Activated naive CD8-positive, alpha-beta T cell treated with anti-CD3 and anti-CD28 coated beads for 36 hours (primary cell): ENCODE measurements at places on chromosomes 5 and 9.
A peak's percentile ranks its signal among the peaks of the same experiment; 100 is the strongest.

GRCh38 chr5:177384134-177384533 lies at the start of gene SLC34A1:
SLC34A1 (plus strand) TSS chr5:177384434; CDS start chr5:177385742, 1,308 bp downstream.
- peaks cover 32% of the 10 kb centered on the region for H3K4me1 ChIP-seq
- H3K4me3 ChIP-seq: no peak within 1 kb of the TSS
- H3K27me3 ChIP-seq: no peaks in the 10 kb centered on the region
- no peak for DNase-seq
- no peak within 1 kb of the TSS for H3K27ac ChIP-seq

DNA sequence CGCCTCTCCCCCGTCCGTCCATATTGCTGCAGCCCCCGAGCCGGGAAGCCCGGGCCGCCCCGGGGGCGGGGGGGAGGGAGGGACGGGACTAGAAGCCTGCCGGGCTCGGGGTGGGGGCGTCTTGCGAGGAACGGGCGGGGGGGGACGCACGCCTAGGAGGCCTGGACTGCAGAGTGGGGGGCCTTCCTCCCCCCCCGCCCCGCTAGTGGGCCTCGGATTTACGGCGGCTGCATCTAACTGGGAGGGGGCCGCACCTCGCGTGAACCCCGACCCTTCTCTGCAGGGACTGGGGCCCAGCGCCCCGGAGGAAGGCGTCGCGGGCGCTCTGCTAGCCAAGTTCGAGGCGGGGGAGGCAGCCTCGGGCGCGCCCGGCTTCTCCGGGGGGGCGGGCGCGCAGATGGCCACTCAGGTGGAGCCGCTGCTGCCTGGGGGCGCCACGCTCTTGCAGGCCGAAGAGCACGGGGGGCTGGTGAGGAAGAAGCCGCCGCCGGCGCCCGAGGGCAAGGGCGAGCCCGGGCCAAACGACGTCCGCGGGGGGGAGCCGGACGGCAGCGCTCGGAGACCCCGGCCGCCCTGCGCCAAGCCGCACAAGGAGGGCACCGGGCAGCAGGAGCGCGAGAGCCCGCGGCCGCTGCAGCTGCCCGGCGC lies at the start of gene LARP1:
LARP1 (plus strand) TSS at position 17 of the 648 bp plus-strand sequence; CDS start at position 398, 381 bp downstream.
- H3K36me3 ChIP-seq: peaks cover 26% of the 10 kb centered on the region
- peak within 1 kb of the TSS; percentile 91 for H3K4me3 ChIP-seq
- H3K4me1 ChIP-seq: peaks cover 49% of the 10 kb centered on the region

GRCh38 chr5:175317872-175318271 lies 126.1 kb downstream of the DRD1 start:
- H3K27ac ChIP-seq: no peak overlapping the region
- no peak overlapping the region for H3K4me3 ChIP-seq
- no peaks in the 10 kb centered on the region for H3K36me3 ChIP-seq
- DNase-seq: no peak
- H3K27me3 ChIP-seq: peaks cover 19% of the 10 kb centered on the region

- no peak overlapping the region for H3K4me3 ChIP-seq
- H3K27ac ChIP-seq: no peak overlapping the region
- H3K36me3 ChIP-seq: peaks cover 32% of the 10 kb centered on the region
- no peaks in the 10 kb centered on the region for H3K27me3 ChIP-seq
- peaks cover 21% of the 10 kb centered on the region for H3K4me1 ChIP-seq
- DNase-seq: no peak
These were observed 2.5 kb downstream of the FBXO4 start for GRCh38 chr5:41927604-41928003.

DNA sequence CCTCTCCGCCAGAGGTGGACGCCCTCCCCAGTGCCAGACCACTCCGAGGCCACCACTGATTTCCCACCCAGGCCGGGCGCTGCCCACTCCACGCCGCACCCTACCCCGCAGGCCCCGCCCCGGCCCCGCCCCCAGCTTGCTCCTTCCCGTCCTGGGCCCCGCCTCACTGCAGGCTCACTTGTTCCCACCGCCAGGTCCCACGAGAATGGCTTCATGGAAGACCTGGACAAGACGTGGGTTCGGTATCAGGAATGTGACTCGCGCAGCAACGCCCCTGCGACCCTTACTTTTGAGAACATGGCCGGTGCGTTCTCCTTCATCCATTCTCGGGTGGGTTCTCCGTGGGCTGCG lies 6.5 kb downstream of the LRRC26 start:
- no peaks in the 10 kb centered on the region for H3K36me3 ChIP-seq
- no peak overlapping the region for H3K4me3 ChIP-seq
- H3K27me3 ChIP-seq: peaks cover 74% of the 10 kb centered on the region
- DNase-seq: no peak
- H3K4me1 ChIP-seq: peaks cover 9% of the 10 kb centered on the region
- H3K27ac ChIP-seq: no peak overlapping the region

DNA sequence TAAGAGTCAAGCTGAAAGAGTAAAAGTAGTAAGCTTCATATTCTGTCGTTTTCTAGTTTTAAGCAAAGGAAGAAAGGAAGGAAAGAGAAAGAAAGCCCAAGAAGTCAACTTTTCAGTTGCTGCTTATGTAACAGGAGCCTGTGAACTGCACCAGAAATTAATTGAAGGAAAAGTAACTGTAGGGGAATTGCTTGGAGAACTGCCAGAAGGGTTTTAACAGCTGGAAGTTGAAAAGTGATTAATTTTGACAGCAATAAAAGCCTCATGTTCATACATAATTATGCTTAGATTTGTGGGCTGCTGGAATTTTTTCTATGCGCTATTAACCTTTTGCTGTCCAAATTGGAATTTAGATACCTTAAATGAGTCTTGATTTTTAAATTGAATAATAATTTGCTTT lies 255.7 kb downstream of the ENC1 start:
- no peak overlapping the region for H3K4me3 ChIP-seq
- no peak for DNase-seq
- H3K36me3 ChIP-seq: no peaks in the 10 kb centered on the region
- peaks cover 13% of the 10 kb centered on the region for H3K27me3 ChIP-seq

DNA sequence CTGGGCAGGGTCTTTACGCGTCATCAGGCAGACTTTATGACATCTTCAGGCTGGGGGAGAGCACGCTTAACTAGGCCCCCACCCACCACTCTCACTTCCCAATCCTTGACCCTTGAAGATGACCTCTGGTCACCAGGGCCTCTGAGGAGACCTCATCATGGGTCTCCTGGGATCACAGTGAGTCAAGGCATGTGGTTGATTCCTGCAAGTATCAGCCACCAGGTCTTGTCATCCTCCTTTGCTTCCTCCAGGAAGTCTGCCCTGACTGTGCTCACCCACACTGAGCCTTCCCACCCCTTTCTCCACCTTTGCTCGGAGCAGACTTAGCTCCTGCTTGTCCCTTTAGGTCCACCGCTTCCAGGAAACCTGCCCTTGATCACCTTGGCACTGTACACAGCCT lies 17.3 kb downstream of the ODF2 start:
- peaks cover 28% of the 10 kb centered on the region for H3K36me3 ChIP-seq
- no peak for DNase-seq
- H3K4me3 ChIP-seq: no peak overlapping the region
- no peak overlapping the region for H3K27ac ChIP-seq

DNA sequence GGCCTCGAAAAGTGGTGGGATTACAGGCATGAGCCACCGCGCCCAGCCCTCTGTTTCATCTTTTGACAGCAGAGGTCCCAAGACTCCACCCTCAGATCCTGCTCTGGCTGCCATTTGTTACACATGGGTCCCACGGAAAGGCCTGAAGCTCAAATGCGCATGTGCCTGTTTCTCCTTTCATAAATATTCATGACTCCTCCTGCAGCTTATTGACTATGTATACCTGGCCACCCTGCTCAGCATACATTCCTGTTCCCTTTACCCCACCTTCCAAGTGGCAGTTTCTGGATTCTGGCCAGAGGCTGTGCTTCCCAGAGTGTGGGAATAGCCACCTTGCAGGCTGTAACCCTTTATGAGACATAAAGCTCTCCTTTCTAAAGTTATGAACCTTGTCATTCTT lies 46.5 kb downstream of the AUH start:
- no peak overlapping the region for H3K4me3 ChIP-seq
- H3K27ac ChIP-seq: no peak overlapping the region
- no peaks in the 10 kb centered on the region for H3K27me3 ChIP-seq

DNA sequence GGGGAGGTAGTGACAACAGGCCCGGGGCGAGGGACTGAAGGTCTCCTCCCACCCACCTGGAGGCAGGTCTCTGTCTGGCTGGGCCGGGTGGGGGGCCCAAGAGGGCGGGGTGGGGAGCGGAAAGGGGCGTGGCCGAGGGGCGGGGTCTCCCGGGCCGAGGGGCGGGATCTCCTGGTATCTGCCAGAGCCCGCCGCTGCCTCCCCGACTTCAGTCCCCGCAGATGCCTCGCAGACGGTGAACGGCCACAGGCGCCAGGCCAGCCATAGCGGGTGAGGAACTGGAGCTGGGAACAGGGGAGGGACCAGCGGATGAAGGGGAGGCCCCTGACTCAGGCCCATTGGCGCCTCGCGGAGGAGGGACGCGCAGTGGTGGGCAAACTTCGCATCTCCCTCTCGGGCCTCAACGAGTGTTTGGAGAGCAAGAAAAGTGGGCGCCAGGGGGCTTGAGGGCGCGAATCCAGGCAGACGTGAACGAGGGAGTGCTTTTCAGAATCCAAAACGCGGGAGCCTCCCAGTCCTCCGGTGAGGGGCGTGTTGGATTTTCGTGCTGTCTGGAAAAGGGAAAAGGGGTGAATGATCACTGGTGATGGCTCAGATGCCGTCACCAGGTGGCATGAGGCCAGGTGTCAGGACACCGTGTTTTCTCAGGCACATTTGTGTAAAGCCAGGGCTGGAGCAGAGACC lies at the start of gene ADGRD2:
ADGRD2 (plus strand) TSS at position 211 of the 684 bp plus-strand sequence. CDS start 1,216 bp downstream, outside the sequence.
- peaks cover 6% of the 10 kb centered on the region for H3K4me1 ChIP-seq
- peaks cover 52% of the 10 kb centered on the region for H3K27me3 ChIP-seq
- H3K4me3 ChIP-seq: no peak within 1 kb of the TSS
- peak; percentile 18 for DNase-seq
- H3K27ac ChIP-seq: no peak within 1 kb of the TSS

- H3K27ac ChIP-seq: no peak overlapping the region
- no peaks in the 10 kb centered on the region for H3K4me1 ChIP-seq
- H3K36me3 ChIP-seq: no peaks in the 10 kb centered on the region
These were observed 56.9 kb downstream of the ZNF618 start for GRCh38 chr9:113932906-113933584.

DNA sequence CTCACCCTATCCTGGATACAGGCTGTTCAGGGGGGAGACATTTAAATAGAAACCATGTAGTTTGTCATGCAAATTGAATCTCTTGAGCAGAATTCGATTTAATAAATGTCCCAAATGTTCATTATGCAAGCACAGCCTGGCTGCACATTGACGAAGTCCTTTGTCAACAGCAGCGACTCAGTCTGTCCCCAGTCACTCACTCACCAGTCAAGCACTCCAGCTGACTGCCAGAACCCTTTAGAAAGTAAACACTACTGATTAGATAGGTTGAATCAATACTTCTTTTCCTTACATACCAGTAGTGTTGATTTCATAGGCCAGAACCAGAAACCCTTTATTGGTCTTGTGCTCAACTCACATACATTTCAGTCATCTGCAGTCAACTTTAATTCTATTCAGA lies 27.5 kb downstream of the CDH6 start:
- H3K27me3 ChIP-seq: peaks cover 4% of the 10 kb centered on the region
- DNase-seq: no peak
- H3K27ac ChIP-seq: no peak overlapping the region
- no peaks in the 10 kb centered on the region for H3K36me3 ChIP-seq

DNA sequence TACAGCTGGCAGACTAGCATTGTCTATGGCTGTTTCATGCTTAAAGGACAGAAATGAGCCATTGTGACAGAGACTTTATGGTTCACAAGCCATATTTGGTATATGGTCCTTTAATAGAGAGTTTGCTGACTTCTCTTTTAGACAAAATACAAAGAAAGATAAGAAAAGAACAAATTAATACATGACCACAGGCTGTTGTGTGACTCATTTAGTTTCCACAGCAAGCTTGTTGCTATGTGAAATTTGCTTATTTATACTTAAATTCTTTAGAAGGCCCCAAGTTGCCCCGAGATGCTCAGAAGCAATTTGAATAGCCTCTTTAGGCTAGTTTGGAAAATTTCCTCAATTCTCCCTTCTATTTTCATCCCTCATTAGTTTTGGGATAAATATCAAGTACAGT lies 315.3 kb upstream of the RPS23 start:
- H3K27me3 ChIP-seq: peaks cover 28% of the 10 kb centered on the region
- peaks cover 1% of the 10 kb centered on the region for H3K36me3 ChIP-seq
- no peaks in the 10 kb centered on the region for H3K4me1 ChIP-seq
- H3K4me3 ChIP-seq: no peak overlapping the region
- no peak for DNase-seq

GRCh38 chr9:137445930-137446431 lies 4.8 kb upstream of the ENTPD8 start:
- H3K4me3 ChIP-seq: no peak overlapping the region
- H3K27me3 ChIP-seq: peaks cover 33% of the 10 kb centered on the region
- peaks cover 20% of the 10 kb centered on the region for H3K4me1 ChIP-seq
- H3K36me3 ChIP-seq: peaks cover 15% of the 10 kb centered on the region
- no peak overlapping the region for H3K27ac ChIP-seq
- DNase-seq: no peak

DNA sequence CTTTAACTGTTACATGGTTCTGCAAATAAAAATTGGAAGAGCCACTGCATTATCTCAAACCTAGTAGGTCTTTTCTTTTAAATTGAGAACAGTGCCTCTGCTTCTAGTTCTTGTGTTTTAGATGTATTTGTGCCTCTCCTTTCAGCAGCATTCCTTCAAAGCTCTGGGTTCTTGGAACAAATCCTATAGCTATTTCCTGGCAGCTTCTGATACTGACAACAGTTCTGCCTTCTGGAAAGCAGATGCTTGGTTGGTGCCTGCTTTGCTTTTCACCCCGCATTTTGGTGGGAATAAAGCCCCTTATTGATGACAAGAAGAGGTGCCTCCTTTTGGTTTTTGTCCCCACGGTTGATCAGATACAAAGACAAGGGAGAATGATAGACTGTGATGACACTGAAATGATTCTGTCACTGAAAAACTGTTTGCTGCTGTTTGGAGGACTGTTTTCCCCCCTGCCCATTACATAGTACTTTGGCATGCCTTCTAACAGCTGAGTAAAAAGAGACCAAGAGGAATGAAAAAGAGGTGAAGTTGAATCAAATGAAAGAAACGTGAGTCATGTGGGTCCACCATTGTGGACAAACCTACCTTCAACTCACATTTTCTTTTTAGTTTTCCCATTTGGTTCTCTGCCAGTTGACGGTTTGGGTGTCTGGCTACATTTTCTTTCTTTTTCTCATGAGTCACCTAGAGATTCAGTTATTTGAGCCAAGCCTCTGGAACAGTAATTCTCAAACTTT lies 5.6 kb downstream of the PTCD2 start:
- H3K4me3 ChIP-seq: no peak overlapping the region
- DNase-seq: no peak
- peaks cover 49% of the 10 kb centered on the region for H3K36me3 ChIP-seq
- H3K27me3 ChIP-seq: no peaks in the 10 kb centered on the region

DNA sequence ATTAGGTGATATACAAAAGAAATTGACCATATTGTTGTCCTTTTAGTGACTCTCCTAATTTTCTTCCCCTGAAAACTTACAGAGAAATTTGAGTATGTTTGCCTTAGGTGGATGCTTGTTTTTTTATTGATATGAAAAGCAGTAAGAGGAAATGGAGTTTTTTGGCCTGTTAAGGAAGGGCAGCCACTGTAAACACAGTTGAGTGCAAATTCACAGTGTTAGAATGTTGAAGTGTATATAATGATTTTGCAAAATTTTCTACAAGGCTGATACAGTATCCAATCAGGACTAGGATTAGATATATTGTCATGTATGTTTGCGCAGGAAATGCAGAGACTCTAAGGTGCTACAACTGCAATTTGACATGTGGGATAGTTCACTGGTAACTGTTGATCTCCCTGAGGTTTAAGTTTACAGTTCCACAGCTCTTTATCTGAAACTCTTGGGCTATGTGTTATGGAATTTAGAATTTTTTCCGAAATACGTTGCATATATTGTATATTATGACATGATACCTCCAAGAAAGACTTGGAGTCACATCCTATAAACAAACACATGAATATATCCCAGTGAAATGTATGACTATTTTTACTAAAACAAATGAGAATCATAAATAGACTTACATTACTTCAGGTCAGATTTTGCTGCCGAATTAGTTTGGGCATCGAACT lies 62.5 kb downstream of the FXN start:
- no peaks in the 10 kb centered on the region for H3K27me3 ChIP-seq
- H3K36me3 ChIP-seq: no peaks in the 10 kb centered on the region
- H3K27ac ChIP-seq: no peak overlapping the region
